ENCODE measurements at places on chromosomes 11 and 22.

- DNase-seq, result no peak
These were observed 23.6 kb downstream of the PDGFB start for GRCh38 chr22:39220890-39221850.

GRCh38 chr11:42363701-42364100 is 904.2 kb upstream of the LRRC4C start:
- DNase-seq, result no peak

GRCh38 chr22:49554741-49555140 is 272.9 kb downstream of the BRD1 start:
- no peak for DNase-seq

GRCh38 chr11:95149651-95150364 is 60.2 kb downstream of the ENDOD1 start:
- DNase-seq, result no peak

- no peak for DNase-seq
These were observed 26.0 kb downstream of the MAPK1 start for GRCh38 chr22:21841422-21841821.

GRCh38 chr22:20436768-20437612 is 635 bp downstream of the SCARF2 start:
- no peak for DNase-seq

- DNase-seq, result no peak
These were observed 46.5 kb downstream of the GNB1L start for GRCh38 chr22:19807914-19808872.

GRCh38 chr11:103936059-103936458 is 100.4 kb upstream of the DDI1 start:
- DNase-seq, result no peak

GRCh38 chr11:488992-489391 is 18.1 kb downstream of the RNH1 start:
- DNase-seq, result no peak

DNA sequence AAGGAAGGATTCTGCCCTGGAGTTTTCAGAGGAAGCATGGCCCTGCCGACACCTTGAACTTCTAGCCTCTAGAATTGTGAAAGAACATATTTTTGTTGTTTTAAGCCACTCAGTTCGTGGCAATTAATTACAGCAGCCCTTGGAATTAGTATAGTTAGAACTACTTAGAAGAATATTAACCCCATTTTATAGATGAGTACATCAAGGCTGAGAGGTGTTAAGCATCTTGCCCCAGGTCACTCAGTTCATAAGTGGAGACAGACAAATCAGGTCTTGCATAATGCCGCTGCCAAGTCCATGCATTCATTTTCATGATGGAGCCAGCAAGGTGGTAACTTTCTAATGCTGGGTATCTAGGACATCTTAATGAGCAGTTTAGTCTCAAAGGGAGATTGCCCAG is 26.6 kb downstream of the LDLRAD3 start:
- no peak for DNase-seq

DNA sequence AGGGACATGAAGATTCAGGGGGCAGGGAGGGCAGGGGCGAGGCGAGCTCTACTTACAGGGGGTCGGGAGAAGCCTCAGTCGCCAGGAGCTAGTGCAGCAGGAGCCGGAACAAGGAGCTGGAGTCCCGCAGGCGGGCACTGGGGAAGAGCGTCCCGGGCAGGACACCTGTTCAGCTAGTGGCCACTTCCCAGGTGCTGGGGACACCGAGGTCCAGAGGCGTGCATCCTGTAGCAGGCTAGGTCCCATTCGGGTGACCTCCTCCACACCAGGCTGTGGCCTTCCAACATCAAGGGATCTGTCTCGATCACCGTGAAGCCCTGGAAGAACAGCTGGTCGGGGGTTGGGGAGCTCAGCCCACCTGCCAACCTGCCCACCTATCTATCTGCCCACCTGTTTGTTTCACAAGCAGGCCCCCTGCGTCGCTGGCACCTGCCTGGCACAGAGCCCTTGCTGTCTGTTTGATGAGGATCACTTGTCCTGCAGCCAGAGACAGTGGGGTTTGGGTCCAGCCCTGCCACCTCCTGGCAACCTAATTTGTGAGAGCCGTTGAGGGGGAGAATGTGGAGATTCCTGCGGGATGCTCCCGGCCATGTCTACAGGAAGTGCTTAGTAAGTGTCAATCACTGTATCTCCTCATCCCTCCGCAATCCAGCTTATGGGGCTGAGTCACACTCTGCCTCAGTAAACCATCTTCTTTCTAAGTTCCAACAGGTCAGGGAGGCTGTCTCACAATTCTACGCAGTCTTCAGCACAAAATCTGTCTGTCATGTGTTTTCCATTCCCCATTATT is 940.9 kb downstream of the BRD1 start:
- DNase-seq, result no peak

GRCh38 chr22:24265734-24266133 is 4.9 kb upstream of the SPECC1L start:
- DNase-seq, result no peak

DNA sequence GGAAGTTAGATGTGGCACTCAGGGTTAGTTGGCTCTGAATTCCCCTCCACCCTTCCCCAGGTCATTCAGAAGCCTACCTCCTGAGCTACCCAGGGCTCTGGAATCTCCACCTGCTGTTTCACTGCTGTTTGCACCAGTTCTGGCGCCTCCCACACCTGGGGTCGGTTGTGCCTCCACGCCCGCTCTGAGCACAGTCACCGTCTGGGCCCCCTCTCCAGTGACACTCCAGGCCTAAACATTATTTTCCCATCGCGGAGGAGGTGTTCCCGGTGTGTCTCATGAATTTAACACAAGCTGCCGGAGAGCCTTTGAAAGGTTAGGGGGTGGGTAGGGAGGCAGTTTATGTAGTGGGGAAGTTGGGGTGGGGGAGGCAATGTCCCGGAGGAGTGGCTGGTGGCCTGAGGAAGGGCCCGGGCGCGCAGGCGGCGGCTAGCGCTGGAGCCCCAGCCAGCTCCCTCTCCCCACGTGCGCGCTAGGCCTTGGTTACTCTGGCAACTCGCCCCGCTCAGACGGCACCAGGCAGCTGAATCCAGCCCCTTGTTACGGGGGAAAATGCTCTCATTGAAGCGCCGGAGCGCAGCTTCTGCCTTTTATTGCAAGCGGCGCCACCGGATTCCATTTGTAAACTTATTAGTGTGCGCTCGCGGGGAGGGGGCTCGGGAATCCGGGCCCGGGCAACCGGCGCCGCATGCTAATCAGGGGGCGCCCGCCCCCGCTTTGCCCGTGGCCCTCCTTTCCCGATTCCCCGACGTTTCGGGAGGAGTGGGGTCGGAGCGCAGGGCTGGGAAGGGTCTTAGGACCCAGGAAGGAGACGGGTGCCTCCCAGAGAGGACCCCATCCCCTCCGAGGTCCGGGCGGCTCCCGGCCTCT is 52.4 kb downstream of the GRIK4 start:
- DNase-seq, result no peak

DNA sequence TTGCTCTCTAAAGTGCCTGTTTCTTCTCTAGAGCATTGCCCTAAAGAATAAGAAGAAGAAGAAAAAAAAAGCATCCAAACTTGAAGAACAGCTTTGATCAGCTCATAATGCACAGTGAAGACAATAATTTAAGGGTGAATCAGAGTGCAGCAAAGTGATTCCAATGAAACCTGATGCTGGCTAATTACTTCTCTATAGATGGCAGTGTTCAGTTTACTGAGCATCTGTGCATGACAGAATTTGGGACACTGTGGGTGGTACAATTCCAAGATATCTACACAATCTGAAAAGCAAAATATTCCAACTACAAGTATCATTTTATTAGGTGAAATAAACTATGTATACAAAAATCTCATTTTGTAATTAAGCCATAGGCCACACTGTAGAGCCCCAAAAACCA is 450.5 kb upstream of the CCDC90B start:
- DNase-seq, result no peak

- peak; percentile 58 for DNase-seq
These were observed 648 bp downstream of the FOSL1 start for GRCh38 chr11:65899356-65900124.

DNA sequence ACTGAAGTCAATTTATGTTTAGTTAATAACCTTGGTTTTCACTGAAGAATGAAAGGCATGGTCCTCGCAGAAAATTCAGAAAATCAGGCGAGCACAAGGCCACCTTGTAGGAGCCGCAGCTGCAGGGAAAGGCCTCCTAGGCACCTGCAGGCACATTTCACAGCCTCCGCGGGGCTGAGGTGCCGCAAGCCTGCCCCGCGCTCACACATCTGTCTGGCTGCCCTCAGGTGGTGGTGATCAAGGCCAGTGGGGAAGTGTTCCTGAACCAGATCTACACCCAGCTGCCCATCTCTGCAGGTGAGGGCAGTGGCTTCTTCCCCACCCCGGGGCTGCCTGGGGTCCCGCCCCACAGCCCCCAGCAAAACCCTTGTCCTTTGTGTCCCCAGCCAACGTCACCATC is 10.5 kb downstream of the MUC5AC start:
- no peak for DNase-seq

Measured in stimulated activated CD8-positive, alpha-beta memory T cell treated with anti-CD3 and anti-CD28 coated beads, Interleukin-7, amount 100 ng/mL, for 24 hours (primary cell).